ENCODE measurements at places on chromosomes 1 and 21.

GRCh38 chr1:99737016-99737415 lies 29.4 kb downstream of the FRRS1 start:
- DNase-seq: no peak

GRCh38 chr1:57122031-57122430 lies 156.2 kb upstream of the C8B start:
- DNase-seq: no peak

DNA sequence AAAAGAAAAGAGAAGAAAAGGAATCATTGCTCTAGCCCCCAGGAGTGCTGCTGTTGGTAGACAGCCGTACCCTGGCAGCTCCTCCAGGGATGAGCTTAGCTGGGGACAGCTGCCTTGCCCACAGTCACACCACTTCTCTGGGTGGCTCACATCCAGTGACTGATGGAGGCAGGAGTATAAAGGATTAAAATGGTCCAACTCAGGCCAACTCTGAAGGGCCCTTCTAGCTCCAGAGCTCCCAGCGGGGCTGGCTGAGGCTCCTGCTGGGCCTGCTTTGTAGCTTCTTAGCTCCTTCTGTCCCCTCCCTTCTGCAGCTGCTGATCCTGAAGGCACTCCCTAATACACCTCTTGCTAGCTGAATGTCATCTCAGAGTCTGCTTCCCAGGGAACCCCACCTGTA lies 4.4 kb downstream of the CITED4 start:
- no peak for DNase-seq

- DNase-seq: no peak
These were observed 3.5 kb upstream of the MAGOH start for GRCh38 chr1:53241828-53242227.

DNA sequence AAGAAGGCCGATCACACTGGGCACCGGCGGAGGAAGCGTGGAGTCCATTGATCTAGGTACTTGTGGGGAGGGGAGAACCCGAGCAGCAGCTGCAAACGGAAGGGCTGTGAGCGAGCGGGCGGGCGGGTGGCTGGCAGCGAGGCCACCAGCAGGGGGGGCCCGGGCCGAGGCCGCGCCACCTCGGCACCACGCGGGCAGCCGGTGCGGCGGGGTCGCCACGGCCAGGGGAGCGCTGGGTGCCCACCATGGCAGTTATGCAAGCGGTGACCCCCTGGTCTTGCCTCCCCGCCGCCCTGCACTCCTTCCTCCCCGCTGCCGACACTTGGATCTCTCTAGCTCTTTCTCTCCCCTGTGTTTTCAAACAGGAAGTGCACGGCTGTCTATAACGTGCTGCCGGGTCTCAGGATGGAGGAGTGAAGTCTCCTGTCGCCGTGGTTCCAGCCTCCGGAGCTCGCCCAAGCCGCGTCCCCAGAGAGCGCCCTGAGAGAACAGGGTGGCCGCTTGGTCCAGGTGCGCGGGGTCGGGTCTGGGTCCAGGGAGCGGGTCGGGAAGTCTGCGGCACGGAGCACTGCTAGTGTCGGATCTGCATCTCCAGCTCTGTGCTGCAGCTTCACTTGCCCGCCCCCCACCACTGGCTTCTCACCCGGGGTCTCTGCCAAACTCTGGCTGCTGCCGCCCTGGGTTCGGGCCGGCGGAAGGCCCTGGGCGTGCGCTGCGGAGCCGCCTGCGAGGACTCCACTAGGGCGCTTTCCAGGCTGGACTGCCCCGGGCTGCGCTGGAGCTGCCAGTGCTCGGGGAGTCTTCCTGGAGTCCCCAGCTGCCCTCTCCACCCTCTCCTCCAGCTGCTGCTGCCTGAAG lies 22.7 kb downstream of the LRRC8D start:
- peak; percentile 92 for DNase-seq

DNA sequence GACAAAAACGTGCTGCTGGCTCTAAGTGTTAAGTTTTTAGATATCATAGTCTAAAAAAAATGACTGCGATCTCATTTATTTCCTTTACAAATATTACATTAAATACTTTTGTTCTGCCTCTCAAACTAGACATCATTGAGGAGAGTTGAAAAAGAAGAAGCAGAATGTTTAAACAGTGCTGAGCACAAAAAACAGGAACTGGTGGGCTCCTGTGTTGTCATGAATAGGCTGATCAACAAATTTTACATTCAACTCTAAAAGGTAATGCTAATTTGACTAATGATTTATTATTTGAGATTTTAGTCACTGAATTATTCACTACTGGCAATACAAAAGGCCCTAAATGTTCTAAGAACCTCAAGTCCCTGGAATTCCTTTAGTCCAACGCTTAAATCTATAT lies 66.1 kb downstream of the GPATCH2 start:
- no peak for DNase-seq

DNA sequence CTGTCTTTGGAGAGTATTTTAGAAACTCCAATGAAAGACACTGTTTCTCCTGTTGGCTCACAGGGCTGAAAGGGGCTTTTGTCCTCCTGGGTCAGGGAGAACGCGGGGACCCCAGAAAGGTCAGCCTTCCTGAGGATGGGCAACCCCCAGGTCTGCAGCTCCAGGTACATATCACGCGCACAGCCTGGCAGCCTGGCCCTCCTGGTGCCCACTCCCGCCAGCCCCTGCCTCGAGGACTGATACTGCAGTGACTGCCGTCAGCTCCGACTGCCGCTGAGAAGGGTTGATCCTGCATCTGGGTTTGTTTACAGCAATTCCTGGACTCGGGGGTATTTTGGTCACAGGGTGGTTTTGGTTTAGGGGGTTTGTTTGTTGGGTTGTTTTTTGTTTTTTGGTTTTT lies 58.5 kb downstream of the LACTBL1 start:
- no peak for DNase-seq

GRCh38 chr1:107004421-107004820 lies 52.1 kb upstream of the PRMT6 start:
- no peak for DNase-seq

- DNase-seq: no peak
These were observed 51.4 kb downstream of the HMCN1 start for GRCh38 chr1:185785586-185785985.

DNA sequence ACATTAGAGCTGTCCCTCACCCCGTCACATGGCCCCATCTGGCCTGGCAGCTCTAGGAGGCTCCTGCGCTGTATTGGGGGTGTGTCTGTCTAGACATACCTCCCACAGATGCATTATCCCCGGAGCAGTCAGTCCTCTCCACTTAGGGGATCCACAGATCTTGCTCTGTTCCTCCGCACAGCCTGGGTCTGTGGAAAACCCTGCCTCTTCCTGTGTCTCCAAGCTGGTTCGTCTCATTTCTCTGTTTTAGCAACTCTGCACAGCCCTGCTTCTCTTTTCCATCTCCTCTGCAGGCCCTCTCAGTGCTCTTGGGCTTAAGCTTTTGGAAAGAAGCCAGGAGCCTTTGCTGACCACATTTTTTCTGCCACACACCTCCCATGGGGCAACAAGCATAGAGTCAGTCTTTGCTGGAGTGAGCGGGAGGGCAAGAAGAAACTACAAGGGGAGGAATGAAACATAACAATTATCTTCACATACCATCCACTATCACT lies 241.5 kb downstream of the FOXD2 start:
- no peak for DNase-seq

GRCh38 chr1:169949139-169949538 lies 55.4 kb upstream of the SCYL3 start:
- no peak for DNase-seq

DNA sequence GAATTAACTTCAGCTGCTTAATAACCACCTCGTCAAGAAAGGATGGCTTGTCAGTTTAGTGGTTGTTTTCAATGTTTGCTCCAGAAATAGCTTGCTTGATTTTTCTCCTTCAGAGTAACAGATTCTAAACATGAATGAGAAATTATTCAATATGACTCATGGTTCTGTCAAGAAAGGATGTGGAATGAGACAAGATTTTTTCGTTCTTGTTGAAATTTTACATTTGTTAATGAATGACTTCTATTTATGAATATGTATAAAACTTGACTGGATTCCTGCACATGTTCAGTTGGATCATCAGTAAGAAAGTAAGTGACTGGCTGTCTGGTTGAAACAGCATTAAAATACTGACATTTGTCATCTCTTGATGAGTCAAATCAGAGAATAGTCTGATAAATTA lies 38.3 kb downstream of the IFI44 start:
- DNase-seq: no peak

- no peak for DNase-seq
These were observed 99.2 kb upstream of the IFFO2 start for GRCh38 chr1:19055701-19056100.

DNA sequence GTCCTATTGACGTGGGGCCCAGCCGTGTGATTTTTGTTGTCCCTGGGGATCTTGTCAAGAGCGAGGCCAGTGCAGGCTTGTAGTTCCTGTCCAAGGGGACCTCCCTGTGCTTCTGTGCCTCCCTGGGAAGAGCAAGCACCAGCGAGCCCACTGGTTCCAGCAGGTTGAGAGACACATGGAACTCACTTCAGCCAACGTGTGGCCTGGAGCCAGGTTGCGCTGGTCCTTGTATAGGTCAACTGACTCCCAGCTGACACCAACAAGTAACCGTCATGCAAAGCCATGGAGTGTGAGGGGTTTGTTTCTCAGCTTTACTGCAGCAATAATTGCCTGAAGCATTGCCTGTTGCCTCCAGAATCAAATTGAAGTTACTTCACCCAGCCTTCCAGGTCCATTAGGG lies 63.0 kb downstream of the DISP3 start:
- DNase-seq: no peak

DNA sequence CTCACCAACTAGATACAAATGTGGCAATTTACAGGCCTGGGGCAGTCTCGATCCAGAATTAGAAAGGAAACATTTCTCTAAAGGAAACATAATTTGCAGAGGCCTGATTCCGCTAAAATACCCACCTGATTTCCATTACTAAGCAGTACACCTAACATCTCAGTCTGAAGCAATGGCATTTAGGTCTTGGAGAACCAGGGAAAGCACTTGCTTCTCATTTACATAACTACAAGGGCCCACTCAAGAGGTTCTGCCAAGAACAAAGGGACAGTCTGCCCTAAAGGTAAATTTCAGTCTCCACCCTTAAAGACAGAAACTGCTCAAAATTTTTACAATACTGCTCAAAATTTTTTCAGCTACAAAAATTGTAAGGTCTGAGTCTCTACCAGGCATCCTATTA lies 123.7 kb upstream of the GJB5 start:
- no peak for DNase-seq

Measured in activated effector memory CD4-positive, alpha-beta T cell treated with anti-CD3 and anti-CD28 coated beads, Interleukin-2, amount 50 U/mL, for 16 hours (primary cell).